ENCODE measurements at places on chromosomes 2 and 18.

DNA sequence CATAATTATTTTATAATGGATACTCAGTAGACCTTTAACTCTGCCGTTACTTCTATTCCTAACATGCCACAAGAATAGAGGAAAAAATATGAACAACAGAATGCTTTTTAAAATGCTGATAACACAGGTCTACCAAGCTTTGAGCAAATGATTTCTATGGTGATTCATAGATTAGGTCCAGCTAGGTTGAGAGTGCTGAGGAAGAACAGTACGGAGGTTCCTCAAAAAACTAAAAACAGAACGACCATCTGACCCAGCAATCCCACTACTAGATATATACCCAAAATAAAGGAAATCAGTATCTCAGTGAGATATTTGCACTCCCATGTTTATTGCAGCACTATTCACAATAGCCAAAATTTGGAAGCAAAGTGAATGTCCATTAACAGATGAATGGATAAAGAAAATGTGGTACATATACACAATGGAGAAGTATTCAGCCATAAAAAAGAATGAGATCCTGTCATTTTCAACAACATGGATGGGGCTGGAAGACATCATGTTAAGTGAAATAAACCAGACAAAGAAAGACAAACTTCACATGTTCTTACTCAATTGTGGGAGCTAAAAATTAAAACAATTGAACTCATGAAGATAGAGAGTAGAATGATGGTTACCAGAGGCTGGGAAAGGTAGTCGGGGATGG is 111.6 kb upstream of the SERTAD2 start:
- no peak for DNase-seq

DNA sequence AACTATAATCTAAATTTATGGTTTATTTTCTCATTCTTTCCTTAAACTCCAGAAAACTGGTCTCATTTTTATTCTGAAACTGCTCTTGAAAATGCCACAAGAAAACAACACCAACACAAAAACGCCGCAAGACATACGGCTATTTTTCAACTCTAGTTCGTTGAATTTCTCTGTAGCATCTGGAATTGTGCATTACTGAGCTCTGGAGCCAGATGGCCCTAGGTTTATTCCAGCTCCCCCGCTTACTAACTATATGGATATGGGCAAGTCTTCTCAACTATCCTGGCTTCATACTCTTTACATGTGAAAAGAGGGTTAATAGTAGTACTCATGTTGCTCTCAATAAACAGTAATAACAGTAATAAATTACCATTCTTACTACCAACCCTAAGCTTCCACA is 19.9 kb downstream of the FAM98A start:
- no peak for DNase-seq

- DNase-seq = no peak
Observed at GRCh38 chr18:32379891-32380290, 90.8 kb downstream of the GAREM1 start.

GRCh38 chr2:91839904-91840868 is 3031.0 kb upstream of the TEKT4 start:
- DNase-seq = no peak

GRCh38 chr18:67318651-67319050 is 197.9 kb downstream of the DSEL start:
- DNase-seq = no peak

GRCh38 chr2:64685430-64685829 is 31.7 kb upstream of the SERTAD2 start:
- no peak for DNase-seq

DNA sequence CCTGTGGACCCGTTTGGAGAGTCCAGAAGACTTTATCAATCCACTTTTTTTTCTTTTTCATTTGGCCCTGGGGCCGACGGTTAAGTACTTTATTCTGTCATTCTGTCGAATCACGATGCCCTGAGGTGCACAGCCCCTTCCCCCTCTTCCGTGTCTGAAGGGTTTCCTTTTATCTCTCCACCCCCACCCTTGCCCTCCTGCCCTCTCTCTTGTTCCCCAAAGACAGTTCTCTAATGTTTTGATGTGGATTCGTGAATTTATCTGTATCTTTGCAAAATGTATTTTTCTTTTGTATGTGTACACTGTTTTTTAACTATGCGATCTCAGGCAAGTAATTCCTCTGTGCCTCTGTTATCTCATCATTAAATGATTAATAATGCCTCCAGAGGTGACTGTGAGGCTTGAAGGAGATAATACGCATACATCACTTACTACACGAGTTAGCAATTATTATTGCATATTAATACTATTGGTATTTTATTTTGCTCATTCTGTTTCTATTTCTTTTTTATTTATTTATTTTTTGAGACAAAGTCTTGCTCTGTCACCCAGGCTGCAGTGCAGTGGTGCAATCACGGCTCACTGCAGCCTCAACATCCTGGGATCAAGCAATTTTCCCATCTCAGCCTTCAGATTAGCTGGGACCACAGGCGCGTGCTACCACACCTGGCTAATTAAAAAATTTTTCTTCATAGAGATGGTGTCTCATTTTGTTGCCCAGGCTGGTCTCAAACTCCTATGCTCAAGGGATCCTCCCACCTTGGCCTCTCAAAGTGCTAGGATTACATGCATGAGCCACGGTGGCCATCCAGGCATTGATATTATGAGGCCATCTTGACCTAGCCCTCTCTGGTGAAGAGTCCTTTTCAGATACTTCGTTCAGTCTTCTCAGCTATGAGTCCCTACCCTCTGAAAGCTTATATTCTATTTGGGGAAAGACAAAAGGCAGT is 1.4 kb upstream of the CASP8 start:
- DNase-seq = no peak

GRCh38 chr2:14960686-14961324 is 328.3 kb downstream of the LRATD1 start:
- no peak for DNase-seq

All from activated CD8-positive, alpha-beta memory T cell treated with anti-CD3 and anti-CD28 coated beads for 1 hour (primary cell).